Esophagus squamous epithelium (tissue), 5 donors: ENCODE measurements at places on chromosomes 13 and 19.

DNA sequence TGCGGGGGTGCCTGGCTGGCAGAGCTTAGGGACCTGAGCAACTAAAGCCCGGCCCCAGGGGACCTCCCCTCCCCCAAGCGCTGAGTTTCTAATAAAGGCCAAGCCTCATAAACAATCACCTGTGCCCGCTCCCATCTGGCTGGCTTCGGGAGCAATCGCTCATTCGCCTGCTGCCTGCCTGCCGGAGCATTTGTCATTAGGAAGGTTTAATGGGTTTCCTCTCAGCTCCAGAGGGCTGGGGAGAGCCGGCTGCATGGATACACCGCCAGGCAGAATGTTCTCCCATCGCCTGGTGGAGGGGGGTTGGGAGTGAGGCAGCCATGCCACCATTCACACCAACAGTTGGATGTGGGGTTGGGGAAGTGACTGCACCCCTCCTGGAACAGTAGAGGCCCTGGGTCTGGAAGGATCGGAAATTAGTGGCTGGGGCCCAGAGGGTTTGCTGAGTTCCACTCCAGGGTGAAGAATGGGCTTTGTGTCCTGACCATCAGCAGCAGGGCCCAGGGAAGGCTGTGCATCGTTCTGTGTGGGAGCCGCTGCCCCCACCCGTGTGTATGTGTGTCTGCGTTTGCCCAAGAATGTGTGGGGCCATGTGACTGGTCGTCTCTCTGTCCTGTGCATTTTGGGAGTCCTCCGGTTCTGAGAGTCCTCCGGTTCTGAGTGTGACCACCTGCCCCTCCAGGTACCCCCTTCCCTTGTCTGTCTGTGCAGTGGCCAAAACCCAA lies 15.3 kb downstream of the PIN1 start:
- DNase-seq, result no peak

- no peak for DNase-seq
Measured at GRCh38 chr13:75762076-75762937, 126.2 kb downstream of the LMO7 start.

GRCh38 chr13:78317030-78317429 lies 286.3 kb downstream of the POU4F1 start:
- no peak for DNase-seq

GRCh38 chr19:10395436-10395835 lies 7.9 kb downstream of the CDC37 start:
- DNase-seq, result no peak

DNA sequence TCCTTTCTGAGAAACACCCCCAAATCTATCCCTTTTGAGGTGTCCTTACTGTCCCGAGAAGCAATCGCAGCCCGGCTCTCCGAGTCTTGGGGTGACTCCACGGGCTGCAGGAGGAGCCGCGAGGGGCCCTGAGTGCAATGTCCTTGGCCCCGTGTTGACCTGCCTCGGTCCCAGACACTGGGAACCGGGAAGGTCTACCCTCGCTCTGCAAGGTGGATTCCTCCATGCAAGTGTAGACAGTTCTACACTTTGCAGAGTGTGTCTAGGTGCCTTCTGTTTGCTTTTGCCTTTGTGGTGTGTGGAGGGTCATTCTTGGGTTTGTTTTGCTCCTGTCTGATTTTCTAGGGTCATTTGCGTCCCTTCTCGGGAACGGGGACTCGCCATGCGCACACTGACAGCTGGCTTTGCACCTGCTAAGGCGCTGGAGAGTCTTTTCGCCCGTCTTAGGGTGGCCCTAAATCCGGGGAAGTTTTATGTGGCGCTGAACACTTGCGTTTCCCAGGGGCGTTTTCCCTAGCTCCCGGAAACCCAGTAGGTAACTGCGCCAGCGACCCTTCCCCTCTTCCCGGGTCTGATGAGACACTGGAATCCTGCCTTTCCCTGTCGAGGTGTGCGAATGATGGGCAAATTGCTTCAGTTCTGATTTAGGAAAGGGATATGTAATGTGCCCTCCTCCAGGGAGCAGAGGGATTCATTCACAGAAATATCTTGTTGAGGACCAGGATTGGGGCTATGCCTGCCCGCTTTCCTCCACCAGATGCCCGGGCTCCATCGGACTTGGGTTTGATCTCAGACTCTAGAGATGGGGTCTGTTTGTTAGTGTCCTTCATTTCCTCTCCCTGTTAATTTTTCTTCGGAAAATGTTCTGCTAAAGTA lies 755 bp downstream of the SERTM1 start:
- no peak for DNase-seq

DNA sequence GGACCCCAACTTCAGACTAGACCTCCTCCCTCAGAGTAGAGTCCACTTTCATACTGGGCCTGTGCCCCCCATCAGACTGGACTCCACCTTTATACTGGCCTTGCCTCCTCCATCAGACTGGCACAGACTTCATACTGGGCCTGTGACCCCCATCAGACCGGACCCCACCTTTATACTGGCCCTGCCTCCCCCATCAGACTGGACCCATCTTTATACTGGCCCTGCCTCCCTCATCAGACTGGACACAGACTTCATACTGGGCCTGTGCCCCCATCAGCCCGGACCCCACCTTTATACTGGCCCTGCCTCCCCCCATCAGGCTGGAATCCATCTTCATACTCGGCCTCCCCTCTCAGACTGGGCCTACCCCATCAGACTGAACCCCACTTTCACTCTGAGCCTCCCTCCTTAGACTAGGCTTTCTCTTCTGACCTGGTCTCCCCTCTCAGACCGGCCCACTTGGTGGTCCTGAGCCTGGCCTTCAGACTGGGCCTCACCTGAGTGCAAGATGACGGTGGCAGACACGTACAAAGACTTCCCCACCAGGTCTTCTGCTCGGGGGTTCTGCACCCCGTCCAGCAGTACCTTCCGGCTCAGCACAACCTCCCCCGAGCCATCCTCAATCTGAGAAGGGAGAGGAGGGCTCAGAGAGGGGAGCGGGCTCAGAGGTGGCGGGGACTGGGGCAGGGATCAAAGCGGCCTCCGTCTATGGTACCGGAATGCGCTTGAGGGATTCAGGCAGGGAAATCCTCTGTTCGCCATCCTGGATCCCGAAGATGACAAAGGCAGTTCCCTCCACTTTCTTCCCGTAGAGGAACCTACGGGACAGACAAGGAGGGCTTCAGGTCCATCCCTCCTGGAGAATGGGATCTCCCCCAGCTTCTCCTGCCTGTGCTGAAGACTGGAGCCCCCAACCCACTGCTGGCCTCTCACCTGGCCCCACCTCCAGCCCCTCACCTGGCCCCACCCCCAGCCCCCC lies 7.5 kb downstream of the C3 start:
- no peak for DNase-seq

GRCh38 chr13:45341799-45342500 lies 967 bp upstream of the TPT1 start:
- no peak for DNase-seq

GRCh38 chr19:19466201-19466600 lies 49.1 kb downstream of the TSSK6 start:
- DNase-seq, result no peak

- DNase-seq, result no peak
Measured at GRCh38 chr13:43289470-43290255, 266.3 kb downstream of the DNAJC15 start.

- no peak for DNase-seq
Measured at GRCh38 chr19:50266896-50267295, 62.3 kb downstream of the KCNC3 start.

DNA sequence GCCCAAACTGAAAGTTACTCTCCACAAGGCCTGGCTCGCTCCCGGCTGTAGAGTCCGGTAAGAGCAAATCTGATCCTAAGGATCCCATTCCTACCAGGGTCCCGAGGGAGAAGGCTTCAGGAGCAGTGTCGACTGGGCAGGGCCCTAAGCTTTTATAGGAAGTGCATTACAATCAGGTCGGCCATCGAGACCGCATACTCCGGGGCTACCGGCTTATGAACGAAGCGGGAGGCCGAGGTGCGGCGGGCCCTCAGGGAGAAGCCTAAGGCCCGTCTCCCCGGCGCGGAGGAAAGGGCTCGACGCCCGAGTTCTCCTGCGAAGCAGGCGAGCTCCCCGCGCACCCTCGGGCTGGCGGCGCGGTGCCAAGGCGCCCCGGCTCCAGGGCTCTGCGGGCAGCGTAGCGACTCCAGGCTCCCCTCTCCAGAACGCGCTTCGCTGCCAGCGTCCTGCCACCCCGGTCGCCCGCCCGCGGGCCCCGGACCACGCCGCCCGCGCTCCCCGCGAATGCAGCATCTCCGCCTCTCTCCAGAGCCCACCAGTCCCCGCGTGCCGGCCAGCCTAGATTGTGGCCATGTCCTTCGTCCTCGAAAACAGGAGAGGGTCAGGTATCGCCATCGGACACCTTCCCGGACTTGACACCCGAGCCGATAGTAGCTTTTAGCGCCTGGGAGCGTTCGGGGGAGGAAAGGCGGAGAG lies 1.4 kb downstream of the EFNB2 start:
- no peak for DNase-seq

DNA sequence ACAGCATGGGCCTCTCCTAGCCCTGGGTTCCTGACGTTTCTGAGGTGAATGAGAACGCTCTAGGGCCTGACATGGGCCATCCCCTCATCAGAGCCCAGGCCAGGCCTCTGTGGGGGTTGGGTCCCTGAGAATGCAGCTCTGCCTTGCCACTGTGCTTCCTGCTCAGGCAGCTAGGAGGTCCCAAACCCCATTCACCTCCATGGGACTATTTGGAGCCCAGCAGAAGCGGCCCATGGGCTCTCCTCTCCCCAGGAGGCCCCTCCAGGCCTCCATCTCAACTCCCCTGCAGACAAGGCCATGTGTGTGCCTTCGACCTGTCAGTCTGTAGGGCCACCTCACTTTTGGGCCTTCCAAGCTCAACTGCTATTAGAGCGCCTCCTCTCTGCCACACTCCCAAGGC lies 36.9 kb downstream of the ELL start:
- no peak for DNase-seq

GRCh38 chr13:99258946-99259345 lies 767 bp upstream of the GPR18 start:
- DNase-seq, result no peak

- no peak for DNase-seq
Measured at GRCh38 chr13:60654415-60654814, 257.4 kb downstream of the TDRD3 start.

DNA sequence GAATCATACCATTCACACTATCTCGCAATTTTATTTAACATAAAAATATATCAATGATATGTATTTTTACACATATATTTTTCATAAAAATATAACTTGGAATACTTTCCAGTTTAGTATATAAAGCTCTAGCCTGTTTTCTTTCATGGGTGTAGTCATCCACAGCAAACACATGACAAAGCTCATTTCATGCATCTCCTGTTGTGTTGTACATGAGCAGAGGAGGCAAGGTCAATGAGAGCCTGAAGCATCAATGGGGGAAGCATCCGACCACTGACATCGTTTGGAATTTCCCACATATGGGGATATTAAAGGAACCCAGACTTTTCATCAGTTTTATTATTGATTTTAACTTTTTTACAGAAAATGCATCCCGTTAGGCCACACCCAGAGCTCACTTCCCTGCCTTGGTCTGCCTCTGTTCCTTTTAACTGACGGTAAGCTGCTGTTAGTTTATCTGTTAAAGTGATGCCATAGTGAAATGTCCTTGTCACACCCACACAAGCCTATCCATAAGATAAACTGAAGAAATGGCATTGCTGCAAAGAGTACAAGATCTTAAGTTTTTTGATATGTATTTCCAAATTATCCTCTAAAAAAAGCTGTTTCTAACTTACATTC lies 44.0 kb downstream of the MIPEP start:
- no peak for DNase-seq

DNA sequence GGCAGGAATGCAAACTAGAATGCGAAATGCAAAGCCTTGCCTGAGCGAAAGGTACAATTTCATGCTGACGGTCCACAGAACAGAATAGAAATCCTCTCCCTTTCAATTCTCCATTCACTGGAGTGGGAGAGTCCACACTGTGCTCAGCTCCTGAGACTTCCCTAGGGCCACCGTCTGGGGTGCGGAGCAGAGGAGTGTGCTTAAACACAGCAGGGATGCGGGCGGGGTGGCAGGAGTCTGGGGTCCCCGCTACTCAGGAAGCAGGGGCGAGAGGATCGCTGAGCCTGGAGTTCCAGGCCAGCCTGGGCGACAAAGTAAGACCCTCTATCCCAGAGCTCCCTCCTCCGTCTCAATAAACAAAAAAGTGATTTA lies 552 bp upstream of the ZNF816 start:
- no peak for DNase-seq

GRCh38 chr13:90551253-90551652 lies 796.2 kb upstream of the MIR17HG start:
- no peak for DNase-seq

DNA sequence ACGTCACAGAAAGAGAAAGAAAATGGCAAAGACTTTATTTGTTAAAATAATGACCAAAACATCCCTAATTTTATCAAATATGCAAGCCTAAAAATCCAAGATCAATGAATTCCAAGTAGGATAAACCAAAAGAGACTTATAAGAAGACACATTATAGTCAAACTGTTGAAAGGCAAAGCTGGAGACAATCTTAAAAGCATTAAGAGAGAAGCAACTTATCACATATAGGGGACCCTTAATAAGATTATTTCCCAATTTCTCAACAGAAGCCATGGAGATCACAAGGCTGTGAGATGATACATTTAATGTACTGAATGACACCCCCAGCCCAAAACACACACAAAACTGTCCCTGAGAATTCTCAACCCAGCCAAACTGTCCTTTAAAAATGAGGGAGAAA lies 228.7 kb downstream of the COG6 start:
- no peak for DNase-seq
